ENCODE measurements at places on chromosomes 11 and 22. TPM values are rescaled to one million over a fixed set of nuclear protein-coding genes. Genes with fewer than 3 reads are reported as not detected.

GRCh38 chr11:21254790-21255189 is 585.4 kb downstream of the NELL1 start:
- DNase-seq, result no peak

DNA sequence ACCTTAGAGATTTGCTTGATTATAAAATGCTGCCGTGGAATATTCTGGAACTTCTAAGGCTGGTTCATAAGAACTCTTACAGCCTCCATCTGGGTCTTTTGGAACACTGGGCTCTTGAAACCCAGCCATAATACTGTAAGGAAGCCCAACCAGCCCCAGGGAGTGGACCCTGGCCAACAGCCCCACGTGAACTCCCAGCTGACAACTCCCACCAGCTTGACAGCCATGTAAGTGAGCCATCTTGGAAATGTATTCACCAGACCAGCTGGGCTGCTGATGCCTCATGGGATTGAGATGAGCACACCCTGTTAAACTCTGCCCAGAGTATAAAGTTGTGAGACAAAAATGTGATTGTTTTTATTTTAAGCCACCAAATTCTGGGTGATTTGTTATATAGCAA is 378.7 kb upstream of the RAG2 start:
- no peak for DNase-seq

GRCh38 chr11:34205326-34206035 is 100.1 kb downstream of the NAT10 start:
- no peak for DNase-seq

GRCh38 chr22:50310949-50311444 is 3.6 kb upstream of the PLXNB2 start:
- no peak for DNase-seq

GRCh38 chr11:130003717-130004001 is 1.0 kb upstream of the PRDM10 start:
- no peak for DNase-seq

LMO1 gene
- not detected for total RNA-seq

ROBO3 gene
- 21.9 TPM for total RNA-seq

DNA sequence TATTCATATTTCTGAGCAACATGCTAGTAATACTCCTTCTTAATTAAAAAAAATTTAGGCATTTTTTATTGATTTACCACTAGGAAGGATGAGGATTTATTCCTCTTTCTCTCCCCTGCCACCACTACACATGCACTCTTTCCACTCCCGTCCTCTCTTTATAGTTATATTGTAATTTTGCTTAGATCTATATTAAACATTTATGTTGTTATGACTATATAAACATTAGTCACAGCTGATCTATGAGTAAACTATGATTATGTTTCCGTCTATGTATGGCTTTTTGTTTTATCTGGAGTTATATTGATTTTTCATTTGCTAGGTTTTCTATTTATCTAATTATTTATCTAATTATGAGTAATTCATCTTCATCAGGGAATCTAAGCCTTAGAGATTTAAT is 17.8 kb downstream of the CCDC15 start:
- DNase-seq, result no peak

DNA sequence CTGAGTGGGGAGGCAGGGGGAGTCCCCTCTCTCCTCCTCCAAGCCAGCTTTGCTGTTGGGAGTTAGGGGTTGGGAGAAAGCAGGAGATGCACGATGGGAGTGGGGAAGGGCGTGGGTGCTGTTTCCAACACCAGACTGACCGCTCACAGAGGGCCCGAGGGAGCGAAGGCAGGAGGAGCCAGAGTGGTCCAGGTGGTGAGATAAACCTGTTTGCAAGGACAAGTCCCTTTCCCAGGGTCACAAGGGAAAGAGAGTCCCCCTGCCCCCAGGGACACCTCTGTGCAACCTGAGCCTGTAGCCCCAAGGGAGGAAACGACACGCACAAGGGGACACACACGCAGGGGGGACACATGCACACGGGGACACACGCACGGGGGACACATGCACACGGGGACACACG is 42.2 kb downstream of the WNT11 start:
- no peak for DNase-seq

DNA sequence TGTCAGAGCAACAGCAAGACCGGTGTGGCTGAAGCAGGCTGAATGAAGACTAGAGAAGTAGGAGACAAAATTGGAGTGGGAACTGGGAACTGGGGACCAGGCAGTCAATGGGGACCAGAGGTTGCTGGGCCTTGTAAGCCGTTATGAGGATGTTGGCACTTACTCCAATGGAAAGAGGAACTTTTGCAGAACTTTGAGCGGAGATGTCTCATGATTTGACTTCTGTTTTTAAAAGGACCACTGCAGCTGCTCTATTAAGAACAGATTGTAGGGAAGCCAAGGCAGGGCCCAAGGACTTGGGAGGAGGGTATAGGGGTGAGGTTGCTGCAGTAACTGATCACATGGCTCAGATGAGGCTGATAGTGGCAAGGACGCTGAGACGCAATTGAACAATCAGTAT is 34.2 kb downstream of the IL18 start:
- no peak for DNase-seq

- no peak for DNase-seq
These were observed 22.0 kb downstream of the TRAF6 start for GRCh38 chr11:36488096-36488495.

- no peak for DNase-seq
These were observed 382.5 kb downstream of the TBC1D22A start for GRCh38 chr22:47144791-47145425.

GRCh38 chr11:58060535-58060934 is 29.8 kb downstream of the OR6Q1 start:
- DNase-seq, result no peak

- DNase-seq, result no peak
These were observed 1282.0 kb upstream of the CNTN5 start for GRCh38 chr11:97738751-97739150.

GRCh38 chr22:48057116-48057835 is 1294.8 kb downstream of the TBC1D22A start:
- DNase-seq, result no peak

- no peak for DNase-seq
These were observed 38.6 kb downstream of the PARVG start for GRCh38 chr22:44219101-44219870.

GRCh38 chr22:39448205-39449054 is 8.4 kb upstream of the MGAT3 start:
- no peak for DNase-seq

DNA sequence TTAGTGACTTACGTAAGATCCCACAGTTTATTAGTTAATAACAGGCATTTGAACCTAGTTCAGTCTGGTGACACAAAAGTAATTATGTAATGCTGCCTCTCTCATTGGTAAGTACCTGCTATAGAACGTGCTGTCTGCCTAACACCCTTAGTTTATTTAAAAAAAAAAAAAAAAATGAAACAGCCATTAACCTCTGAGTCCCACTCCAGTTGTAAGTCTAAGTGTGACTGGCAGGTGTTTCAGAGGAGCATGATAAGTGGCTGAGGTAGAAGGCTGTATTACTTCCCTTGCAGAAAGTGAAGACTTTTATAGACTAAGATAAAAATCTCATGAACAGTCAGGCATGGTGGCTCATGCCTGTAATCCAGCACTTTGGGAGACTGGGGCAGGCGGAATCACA is 140.5 kb downstream of the TRIM44 start:
- DNase-seq, result no peak

- no peak for DNase-seq
These were observed 80.6 kb upstream of the RTL6 start for GRCh38 chr22:44578516-44579230.

KCTD14 gene
- total RNA-seq, result 0.21 TPM

MPEG1 gene
- total RNA-seq, result not detected

DNA sequence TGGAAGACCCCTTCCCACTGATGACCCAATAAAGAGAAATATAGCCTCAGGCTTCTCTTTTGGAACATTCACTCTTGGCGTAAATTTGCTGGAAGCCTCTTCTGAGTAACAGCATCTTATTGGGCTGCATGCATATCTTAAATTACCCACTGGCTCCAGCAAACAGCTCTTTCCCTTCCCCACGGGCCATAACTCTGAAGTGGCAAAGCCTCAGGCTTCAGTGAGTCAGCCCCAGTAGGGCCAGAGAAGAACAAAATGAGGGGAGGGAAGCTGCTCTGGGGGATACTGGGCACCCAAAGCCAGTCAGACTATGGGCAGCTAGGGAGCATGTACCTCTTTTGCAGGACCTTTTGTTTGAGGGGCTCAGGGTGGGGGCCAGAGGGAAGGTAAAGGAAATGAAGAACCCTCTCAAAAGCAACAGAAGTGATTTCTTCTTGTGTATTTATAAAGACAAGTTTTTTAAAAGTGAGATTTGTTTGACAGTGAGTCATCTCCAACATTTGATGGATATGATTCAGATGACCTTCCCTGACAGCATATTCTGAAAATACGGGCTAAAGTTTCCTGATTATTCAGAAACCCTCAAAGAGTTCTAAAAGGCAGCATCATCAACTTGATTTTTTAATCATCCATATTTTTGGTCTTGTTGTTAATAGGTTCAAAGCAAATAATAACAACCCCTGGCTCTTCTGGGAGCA is 203.4 kb downstream of the KIF18A start:
- DNase-seq, result no peak

DNA sequence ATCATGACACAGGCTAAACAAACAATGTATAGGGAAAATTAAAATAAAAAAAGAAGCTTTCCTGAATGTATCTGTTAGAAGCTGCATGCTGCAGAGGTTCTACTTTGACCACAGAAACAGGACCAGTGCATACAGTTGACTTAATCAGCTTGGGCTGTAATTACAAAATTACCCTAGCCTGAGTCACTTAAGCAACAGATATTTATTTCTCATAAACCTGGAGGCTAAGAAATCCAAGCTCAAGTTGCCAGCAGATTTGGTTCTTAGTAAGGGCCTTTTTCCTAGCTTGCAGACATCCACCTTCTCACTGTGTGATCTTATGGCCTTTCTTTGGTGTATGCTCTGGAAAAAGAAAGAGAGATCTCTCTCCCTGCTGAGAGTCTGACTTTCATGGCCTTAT is 946.5 kb upstream of the RAG2 start:
- no peak for DNase-seq

PNPLA5 gene
- not detected for total RNA-seq

TMA7B gene
- 1.1 TPM for total RNA-seq

DNA sequence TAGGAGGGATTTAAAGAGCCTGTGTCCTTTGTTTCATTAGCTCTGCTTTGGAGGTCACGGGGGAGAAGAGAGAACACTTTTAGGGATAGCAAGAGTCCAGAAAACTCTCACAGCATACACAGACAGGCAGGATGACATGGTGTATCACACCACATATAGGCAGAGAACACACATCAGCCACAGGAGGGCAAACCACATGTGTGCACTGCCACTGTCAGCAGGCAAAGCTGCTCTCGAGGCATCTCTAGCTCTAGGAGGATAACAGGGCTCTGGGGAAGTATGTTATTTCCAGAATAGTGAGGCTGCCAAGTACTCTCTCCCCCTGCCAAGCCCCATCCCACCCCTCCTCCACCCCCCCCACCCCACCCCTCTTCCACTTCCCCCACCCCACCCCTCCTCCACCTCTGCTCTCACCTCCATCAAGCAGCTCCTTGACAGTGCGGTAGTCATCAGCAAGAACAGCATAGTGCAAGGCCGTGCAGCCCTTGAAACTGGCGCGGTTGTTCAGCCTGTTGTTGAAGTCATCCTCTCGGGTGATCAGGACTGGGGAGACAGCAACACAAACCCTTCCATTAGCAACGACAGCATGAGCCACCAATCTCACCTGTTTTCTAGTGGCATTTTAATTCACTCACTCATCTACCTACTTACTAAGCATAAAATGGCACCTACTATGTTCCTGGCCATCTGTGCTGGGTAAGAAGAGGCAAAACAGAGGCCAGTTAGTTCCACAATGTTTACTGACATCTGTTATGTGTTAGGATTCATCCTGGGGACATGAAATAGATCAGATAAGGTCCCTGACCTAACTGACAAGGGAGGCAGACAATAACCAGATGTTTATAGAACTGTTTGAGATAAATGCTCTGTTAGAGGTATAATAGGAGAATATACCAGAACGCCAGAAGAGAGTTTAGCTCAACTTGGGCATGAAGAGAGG is 75.6 kb downstream of the CLPB start:
- no peak for DNase-seq

GRCh38 chr11:85694385-85694980 is 8.5 kb upstream of the CCDC89 start:
- DNase-seq, result peak; percentile 16

HEPHL1 gene
- not detected for total RNA-seq

HSPB2 gene
- not detected for total RNA-seq

- no peak for DNase-seq
These were observed 190.9 kb upstream of the SORL1-AS1 start for GRCh38 chr11:121643479-121644186.

DNA sequence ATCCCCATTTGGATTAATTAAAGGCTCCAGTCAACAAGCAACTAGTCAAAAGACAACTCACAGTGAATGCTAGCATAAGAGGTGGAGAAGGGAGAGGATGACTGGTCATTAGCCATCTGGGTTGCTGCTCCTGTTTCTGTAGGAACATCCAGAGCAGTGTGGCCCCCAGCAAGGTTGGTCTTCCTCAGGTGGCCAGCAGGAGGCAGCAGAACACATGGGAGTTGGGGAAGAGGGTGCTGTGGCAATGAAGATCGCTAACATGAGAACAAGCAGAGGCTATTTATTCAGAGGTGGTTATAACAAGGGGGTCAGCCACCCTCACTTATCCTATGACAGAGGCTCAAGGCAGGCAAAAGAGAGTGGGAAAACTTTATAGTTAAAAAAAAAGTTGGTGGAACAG is 21.3 kb downstream of the IZUMO1R start:
- DNase-seq, result peak; percentile 69

- DNase-seq, result no peak
These were observed 15.7 kb upstream of the TH start for GRCh38 chr11:2187280-2187707.

DNA sequence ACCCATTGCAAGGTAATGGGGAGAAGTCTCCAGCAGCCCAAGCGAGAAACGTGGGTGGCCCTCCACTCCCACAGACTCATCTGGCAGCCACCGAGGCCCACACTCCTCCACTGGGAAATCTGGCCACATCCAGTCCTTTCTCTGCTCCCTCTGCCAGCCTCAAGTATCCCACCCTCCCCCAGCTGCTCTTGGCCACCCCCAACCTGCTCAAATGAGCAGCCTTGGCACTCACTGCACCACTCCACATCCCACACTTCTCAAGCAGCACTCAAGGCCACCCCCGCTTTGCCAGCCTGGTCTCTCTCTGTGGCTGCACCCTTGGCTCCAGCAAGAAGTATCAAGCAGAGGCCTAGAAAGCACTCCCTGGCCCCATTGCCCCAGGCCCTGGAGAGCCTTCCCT is 28.2 kb downstream of the SLC22A12 start:
- no peak for DNase-seq

- peak; percentile 82 for DNase-seq
These were observed 98.4 kb downstream of the VPREB1 start for GRCh38 chr22:22342697-22343580.

UBQLN3 gene
- not detected for total RNA-seq
